Hematopoietic multipotent progenitor cell treated with erythropoietin and hydrocortisone succinate and interleukin-3 and kit ligand, for 8 days (in vitro differentiated cells): ENCODE measurements at places on chromosomes 5 and 9.

DNA sequence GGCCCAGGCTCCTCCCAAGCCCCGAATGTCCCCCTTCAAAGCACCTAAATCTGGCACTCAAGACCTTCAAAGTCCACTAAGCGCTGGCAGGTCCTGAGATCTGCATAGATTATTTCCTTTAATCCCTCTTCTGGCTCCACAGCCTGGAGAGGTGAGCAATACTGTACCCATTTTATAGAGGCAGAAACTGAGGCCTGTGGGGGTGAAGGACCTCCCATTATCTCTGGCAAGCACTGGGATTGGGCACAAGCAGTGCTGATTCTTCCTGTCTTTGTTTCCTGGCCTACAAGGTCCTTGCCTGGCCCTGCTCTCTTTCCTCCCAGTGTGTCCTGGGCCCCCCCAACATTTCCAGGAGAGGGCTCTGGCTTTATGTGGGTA is 252.3 kb downstream of the PBX3 start:
- DNase-seq = no peak

DNA sequence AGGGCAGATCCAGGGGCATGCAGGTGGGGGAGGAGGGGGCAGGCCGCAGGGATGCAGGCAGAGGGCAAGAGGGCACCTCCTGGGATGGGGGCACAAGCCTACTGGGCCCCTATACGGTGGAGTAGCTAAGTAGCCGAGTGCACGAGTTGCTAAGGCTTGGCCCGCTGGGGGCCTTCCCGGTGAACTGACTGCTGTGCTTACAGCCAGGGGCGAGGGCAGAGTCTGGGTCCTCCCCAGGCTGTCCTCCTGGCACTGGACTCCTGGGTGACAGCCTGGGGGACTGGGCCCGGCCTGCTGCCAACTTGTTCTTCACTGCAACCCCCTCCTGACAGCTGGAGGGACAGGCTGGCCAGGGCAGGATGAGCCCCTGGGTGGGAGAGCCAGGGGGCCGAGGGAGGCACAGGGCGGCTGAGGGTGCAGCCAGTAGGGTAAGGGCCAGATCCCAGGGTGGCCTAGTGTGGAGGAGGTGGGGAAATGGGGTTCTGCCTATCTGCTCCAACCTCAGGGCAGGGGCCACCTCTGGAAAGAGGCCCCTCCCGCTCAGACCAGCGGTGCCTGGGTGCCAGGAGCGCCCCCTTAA is 1.7 kb upstream of the EGFL7 start:
- DNase-seq = peak; percentile 48

DNA sequence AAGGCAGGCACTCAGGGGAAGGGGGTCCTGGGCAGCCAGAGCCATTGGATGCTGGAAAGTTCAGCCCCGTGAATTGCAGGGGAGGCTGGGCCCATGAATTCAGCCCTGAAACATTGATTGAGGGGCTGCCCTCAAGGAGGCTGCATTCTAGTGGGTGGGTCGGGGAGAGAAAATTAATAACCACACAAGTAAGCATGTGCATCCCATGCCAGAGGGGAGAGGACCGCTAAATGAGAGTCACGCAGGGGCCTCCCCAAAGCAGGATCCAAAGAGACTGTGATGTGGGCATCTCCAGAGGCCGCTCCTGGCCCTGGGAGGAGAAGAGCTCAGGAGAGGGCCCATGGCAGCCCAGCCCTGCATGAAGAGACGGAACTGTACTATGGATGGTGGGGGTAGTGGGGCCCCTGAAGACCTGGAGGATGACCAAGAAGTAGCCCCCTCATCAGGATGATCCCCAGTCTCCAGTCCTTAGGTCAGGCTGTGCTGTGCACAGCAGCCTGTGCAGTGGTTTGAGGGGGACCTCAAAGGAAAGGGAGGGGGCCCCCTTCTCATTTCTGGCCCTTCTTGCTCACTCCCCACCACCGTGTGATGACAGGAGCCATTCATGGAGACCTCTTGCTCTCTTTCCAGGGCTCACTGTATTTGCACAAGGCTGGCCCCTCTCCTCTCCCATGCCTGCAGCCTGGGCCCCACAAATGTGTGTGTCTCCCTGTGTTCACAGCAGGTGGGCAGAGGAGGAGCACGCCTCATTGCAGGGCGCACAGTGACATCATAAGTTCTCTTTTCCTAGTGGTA is 233.6 kb upstream of the IRX1 start:
- DNase-seq = no peak

DNA sequence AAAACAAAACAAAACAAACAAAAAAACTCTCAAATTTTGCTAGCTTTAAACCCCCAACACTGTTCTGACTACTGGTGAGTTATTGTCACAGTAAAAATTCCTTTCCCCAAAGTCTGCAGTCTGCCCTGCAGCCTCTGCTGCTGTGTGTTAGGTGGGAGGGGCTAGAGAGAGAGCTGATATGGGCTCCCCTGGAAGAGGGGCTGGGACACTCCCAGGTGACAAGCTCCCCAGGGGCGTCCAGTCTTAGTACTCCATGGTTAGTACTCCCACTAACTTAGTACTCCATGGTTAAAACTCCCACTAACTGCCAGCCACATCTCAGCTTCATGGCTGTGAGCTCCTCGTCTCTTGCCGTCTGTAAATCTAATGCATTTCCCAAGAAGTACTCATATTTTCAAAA is 191.9 kb downstream of the FANCC start:
- DNase-seq = no peak

GRCh38 chr9:14029806-14030374 is 284.1 kb downstream of the NFIB start:
- DNase-seq = no peak

- no peak for DNase-seq
Observed at GRCh38 chr9:38153910-38154291, 84.9 kb upstream of the SHB start.

- peak; percentile 17 for DNase-seq
Observed at GRCh38 chr9:69412741-69413150, 87.7 kb downstream of the ENTREP1 start.

GRCh38 chr5:107782561-107783169 is 111.9 kb upstream of the EFNA5 start:
- DNase-seq = no peak

DNA sequence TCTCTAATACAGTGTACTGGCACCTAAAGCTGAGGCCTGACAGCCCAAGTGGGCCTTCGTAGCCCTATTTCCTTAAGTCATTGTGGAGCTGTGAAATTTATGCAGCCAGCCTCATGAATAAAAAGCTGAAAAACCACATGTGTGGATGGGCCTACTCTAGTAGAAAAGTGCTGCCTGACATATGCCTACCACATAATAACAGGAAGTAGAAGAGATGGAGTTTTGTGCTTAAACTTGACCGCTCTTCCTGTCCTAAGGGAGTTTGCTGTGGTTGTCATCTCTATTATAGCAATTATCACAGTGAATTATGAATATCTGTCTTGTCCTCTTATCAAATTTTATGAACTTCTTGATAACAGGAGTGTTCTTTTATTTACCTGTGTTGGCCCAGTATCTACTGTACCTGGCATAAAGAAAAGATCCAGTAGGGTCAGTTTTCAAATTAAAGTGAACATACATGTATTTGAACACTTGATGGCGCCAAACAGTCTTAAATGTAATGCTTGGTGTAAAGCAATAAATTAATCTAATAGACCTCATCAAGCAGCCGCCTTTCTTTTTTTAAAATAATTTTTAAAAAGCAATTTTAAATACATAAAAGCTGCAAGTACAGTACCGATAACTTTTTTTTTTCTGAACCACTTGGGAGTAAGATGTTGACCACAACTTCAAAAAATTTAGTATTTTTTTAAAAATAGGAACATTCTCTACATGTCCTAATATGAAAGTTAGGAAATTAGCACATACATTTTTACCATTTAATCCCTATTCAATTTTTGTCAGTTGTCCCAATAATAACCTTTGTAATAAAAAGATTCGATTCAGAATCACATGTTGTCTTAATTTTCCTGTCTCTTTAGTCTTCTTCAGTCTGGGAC is 51.0 kb downstream of the FKTN start:
- DNase-seq = peak; percentile 80

DNA sequence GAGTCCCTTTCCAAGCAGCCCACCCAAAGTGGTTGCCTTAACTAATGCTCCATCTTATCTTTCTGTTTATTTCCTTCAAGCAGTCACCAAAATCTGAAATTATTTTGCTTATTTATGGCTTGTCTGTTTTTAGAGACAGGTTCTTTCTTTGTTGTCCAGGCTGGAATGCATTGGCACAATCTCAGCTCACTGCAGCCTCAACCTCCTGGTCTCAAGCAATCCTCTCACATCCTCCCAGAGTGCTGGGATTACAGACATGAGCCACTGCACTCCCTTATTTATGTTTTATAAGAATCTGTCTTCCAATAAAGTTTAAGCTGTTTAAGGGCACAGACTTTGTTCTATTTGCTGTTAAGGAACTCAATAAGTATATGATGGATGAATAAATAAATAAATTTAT is 133.7 kb downstream of the GABRB2 start:
- no peak for DNase-seq

GRCh38 chr9:134210511-134210907 is 46.1 kb upstream of the RNU6ATAC start:
- DNase-seq = no peak

DNA sequence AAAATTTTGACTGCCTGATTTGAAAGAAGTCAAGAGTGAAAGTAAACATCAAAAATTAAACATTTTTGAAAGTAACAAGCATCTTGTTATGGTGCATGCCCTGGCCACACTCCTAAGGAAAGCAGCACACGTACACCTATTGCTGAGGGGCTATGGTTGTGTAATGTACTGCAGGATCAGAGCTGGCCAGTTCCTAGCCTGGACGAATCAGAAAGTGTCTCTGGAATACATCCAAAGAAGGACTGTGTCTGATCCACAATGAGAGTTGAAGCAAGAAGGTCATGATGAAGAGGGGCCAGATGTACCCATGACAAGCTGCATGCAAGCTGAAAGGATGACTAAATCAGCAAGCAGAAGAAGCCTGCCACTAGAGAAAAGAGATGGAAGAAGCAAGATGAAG is 618.2 kb downstream of the TLE1 start:
- no peak for DNase-seq

GRCh38 chr5:172110921-172111851 is 76.8 kb downstream of the STK10 start:
- DNase-seq = peak; percentile 89

DNA sequence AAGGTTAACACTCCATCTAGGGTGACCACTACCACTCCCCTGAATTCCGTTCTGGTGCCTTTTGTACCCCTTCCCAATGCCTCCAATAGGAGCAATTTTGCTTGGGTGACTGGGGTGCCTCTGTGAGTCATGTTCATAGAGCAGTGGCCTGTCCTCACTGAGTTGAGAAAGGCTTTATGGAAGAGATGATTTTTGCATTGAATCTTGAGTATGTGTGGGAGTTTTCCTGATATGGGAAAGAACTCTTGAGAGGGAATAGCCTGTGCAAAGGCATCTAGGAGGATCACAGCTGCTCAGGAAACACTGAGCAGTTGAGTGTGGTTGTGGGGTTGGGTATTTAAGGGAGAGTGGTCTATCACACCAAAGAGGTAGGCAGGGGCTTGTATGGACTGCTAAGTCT is 16.2 kb downstream of the C9orf43 start:
- DNase-seq = no peak

DNA sequence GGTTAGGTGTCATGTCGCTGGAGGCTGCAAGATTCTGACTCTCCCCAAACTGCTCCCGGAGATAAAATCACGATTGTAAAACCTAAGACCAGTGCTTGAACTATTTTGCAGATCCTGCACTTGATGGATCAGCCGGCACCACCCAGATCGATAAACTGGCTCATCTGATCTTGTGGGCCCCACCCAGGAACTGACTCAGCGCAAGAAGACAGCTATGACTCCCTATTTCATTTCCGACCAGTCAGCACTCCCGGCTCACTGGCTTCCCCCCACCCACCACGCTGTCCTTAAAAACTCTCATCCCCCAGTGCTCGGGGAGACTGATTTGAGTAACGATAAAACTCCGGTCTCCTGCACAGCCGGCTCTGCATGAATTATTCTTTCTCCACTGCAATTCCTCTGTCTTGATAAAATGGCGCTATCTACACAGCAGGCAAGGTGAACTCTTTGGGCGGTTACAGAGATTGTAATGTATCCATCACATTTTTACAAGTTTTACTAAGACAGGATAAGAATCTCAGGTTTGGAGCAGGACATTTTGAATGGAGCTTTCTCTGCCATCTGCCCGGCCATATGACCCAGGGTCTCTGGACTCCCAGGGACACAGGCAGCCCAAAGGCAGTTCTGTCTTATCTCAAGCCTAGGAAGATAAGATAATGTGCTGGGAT is 10.6 kb upstream of the PPP1R26 start:
- peak; percentile 62 for DNase-seq

GRCh38 chr9:21996438-21996837 is 1.8 kb downstream of the CDKN2B-AS1 start:
- no peak for DNase-seq

- no peak for DNase-seq
Observed at GRCh38 chr9:127526655-127527559, 75.6 kb downstream of the LRSAM1 start.

DNA sequence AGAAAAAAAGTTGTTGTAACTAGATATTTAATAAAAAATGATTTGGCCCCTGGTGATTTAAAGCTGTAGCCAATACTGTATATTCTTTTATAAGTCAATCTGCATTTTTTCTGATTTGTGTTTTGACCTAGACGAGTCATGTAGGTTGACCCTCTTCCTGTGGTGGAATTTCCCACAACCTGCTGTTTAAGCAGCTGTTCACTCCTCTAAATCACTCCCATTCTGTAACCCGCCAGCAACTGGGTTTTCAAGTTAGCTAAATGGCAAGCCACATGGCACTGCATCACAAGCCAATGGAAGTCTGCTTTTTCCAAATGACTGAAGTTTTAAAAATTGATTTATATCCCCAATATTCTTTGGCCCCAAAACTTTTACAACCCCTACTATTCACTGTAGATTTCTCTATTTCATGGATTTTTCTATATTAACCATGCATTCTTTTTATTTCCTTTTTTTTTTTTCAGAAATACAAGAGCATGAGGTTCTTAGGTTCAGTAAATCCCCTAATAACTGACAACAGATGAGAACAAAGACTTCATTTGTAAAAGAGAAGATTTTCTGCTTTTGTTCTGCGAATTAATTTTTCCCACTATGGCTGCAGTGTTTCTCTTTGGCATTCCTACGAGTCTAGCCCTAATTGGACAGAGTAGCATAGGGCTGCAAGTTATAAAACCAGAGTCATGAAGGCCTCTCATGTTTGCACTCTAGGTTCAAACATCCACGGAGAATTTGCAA is 184.5 kb upstream of the TLE4 start:
- no peak for DNase-seq

- DNase-seq = no peak
Observed at GRCh38 chr9:33187519-33188218, 20.5 kb upstream of the B4GALT1 start.

DNA sequence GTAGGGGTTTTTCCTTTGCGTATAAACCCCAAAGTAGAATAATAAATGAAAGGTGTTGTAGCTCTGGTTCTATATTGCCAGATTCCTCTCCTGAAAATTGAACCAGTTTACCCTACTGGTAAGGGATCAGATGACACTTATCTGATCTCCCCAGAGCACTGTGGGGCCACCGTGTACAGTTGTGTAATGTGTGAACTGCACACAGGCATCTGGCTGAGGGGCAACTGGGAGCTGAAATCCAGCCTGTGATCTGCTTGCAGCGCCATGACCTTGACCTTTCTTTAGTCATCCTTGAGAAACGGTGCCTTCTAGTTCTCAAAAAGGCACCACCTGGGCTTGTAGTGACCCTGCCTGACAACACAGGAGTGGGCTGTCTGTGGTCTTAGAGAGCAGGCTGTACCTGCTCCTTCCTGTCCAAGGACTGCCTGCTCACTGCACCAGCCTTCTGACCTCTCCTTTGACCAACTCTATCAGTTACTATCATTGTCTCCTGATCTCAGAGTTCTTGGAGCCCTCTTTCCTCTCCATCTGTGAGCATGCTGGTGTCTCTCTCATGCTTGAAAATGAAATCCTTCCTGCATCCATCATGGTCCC is 40.2 kb downstream of the PDE6A start:
- peak; percentile 45 for DNase-seq
